ENCODE measurements at places on chromosomes 1 and 21.

DNA sequence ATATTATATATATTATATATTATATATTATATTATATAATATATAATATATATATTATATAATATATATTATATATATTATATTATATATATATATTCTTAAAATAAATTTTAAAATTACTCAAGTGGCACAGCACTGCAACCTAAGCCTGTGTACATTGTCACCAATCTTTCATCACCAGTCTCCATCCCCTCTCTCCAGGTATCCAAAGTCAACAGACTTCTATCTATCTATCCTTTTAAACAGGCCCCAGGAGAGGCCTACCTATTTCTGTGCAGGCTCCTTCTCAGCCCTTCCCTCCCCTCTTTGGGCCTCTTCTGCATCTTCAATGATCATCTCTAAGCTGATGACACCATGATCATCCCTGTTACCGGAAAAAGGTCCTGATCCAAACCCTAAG, 111.7 kb downstream of the RHOU start:
- no peak for DNase-seq

GRCh38 chr21:40556442-40556968, 290.5 kb downstream of the DSCAM start:
- DNase-seq, result no peak

GRCh38 chr1:219261454-219261853, 87.8 kb downstream of the LYPLAL1 start:
- DNase-seq, result no peak

- DNase-seq, result peak; percentile 83
Measured at GRCh38 chr1:1959840-1960479, 40.9 kb upstream of the TMEM52 start.

- DNase-seq, result no peak
Measured at GRCh38 chr1:172679000-172679772, 20.3 kb downstream of the FASLG start.

DNA sequence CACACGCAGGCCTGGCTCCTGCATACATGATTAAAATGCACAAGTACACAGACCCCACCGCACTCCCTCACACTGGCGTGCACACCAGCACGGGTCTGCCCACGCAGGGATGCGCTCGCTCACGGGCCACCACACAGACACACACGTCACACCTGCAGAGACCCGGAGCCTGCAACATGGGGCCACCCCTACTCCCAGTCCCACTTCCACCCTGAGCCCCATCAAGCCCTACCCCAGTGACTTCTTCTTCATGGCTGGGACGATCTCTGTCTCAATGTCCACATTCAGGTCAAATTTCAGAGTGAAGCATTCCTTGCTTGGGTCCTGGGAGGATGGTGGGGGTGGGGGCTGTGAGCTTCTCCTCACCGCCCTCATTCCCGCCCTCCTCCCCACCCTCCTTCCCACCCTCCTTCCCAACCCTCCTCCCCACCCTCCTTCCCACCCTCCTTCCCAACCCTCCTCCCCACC, 8.9 kb upstream of the TNFRSF25 start:
- DNase-seq, result no peak

GRCh38 chr1:65344171-65344814, 35.0 kb downstream of the DNAJC6 start:
- DNase-seq, result no peak

DNA sequence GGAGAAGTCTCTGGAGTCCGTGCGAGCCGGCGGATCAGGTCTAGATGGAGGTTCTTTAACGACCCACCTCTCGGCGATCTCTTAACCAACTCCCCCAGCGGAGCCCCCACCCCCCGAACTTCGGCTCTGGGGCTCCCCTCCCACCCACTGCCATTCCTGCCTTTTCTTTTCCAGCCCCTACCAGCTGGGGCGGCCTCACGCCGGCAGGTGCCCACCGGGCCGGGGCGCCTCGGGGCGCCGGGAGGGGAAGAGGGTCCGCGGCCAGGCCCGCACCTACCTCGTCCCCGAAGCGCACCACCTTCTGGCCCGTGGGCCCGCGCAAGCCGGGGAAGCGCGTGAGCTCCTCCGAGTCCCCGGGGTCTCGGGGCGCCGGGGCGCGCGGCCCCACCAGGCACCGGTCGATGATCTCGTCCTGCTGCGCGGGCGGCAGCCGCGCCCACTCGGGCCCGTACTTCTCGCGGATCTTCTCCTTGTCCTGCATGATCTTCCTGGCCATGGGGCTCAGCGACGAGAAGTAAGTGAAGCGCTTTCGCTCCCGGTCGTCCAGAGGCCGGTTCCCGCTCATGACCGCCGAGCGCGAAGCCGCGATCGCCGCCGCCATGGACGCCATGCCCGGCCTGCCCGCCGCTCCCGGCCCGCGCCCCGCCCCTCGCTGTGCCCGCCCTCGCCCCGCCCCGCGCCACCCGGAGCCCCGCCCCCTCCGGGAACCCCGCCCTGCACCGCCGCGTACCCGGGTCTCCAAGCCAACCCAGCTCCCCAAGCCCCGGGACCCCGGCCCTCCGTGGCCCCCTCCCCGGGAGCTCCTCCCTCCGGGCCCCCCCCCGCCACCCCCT, at the start of gene C1orf198:
Gene C1orf198 (minus strand): TSS at position 619 of the 833 bp plus-strand sequence. CDS start 9 bp downstream, at position 610.
- peak; percentile 91 for DNase-seq

DNA sequence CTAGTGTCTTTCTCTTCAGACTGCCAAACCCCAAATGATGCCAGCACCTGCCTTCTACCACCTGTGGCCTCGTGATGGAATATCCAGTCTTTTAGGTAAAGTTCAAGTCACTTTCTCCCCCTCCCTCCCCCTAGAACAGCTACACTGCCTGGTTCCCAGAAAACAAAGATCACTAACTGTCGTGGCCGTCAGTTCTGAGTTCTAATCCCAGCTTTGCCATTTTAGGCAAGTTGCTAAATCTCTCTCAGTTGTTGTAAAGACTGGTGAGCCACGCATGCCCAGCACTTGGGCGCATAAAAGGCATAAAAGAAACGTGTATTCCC, 648 bp upstream of the TRAPPC3 start:
- no peak for DNase-seq

GRCh38 chr1:45344499-45344898, 4.3 kb upstream of the MUTYH start:
- DNase-seq, result no peak

- no peak for DNase-seq
Measured at GRCh38 chr21:31663584-31664249, 4.2 kb downstream of the SOD1 start.

DNA sequence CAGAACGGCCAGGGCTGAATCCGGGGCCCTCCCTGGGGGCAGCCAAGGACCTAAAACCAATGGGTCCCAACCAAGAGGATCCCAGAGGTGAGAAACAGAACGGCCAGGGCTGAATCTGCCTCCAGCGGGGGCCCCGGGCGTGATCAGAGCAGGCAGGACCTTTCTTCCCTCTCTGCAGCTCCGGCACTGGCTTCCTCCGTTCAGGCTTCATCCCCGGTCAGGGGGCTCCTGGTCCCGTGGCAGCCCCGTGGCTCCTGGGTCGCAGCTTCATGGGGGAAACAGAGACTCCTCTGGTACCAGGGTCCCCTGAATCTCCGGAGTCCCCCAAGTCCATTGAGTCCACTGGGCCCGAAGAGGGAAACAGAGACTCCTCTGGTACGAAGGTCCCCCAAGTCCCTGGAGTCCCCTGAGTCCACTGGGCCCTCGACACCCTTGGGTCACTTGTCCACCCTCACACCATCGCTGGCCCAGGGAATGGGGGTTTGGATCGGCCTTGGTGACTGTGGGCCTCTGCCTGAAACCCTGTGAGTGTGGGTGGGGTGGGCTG, 60.1 kb downstream of the PRKCZ start:
- no peak for DNase-seq

DNA sequence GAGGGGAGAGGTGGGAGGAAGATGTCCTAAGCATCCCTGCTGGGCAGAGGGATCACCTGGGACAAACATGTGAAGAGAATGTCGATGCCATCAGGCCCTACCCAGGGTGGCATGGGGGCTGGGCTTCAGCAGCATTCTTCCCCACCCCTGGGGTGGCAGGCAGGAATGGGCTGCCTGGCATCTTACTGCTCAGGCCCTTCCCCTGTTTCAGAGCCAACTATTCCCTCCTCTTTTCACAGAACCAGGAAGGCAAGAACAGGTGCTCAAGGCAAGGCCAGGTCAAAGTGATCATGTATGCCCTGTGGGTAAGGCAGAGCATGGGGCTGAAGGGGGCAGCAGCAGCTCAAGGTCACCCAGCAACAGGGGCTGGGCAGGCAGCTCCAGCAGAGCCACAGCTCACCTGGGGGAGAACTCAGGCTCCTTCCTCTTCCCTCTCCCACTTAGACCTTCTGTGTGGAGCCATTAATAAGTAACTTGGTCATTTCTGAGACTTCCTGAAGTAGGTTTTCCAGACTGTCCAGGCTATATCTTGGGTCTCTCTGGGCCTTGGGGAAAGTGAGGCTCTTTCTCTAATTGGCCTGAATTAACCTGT, 56.4 kb downstream of the ELK4 start:
- DNase-seq, result no peak

GRCh38 chr1:2382621-2383361, 8.6 kb downstream of the MORN1 start:
- DNase-seq, result peak; percentile 50

- DNase-seq, result no peak
Measured at GRCh38 chr1:211610779-211611556, 32.0 kb upstream of the SLC30A1 start.

DNA sequence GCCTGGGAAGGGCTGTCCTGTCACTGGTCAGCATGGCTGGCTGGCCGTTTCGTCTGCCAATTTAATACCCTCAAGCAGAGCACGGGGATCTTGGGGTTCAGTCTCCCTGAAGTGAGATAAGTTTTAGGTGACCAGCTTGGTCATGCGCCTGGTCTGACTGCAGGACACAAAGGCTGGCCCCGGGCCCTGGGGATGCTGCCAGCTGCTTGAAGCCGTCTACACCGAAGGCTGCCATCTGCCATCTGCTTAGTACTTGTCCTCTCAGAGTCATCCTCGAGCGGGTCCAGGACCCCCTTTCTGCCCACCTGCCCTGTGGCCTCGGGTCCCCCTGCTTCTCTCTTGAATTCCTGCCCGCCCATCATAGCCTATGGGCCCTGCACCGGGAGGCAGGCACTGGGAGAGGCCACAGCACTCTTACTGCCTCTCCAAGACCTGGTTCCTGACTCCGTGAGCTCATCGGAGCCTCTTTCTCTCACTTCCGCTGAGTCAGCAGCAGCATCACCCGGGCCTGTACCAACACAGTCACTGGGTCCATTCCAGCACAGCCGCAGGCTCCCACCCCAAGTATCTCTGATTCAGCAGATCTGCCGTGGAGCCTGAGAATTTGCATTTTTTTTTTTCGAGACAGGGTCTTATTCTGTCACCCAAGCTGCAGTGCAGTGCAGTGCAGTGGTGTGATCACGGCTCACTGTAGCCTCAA, 7.0 kb downstream of the FBLIM1 start:
- DNase-seq, result no peak

DNA sequence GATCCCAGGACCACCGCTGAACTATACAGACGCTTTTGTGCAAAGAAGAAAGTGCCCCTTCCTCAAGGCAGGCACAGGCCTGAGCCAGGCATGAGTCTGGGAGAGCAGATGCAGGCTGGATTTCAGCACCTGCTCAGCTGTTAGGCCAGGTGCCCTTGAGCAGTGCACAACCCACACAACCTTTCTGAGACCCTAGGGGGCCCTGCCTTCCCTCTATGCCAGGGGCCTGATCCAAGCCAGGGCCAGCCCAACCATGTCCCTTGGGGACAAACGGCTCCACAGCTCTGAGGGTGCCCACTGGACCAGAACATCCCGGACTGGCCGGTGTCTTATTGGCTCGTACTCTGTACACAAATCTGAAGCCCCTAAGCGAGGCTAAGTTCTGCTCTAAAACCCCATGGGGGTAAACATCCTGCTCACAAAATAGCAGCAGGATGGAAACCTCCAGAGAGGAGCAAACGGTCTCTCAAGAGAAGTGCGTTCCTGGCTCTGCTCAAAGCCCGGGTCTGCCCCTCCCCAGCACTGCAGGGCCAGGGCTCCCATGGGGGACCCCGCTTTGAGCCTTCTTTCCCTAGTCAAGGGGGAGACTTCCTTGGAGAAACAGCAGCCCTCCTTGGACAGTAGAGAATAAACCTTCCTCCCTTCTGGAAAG, 275.1 kb downstream of the NPHP4 start:
- no peak for DNase-seq

GRCh38 chr1:226957714-226958113, 17.6 kb downstream of the COQ8A start:
- no peak for DNase-seq

DNA sequence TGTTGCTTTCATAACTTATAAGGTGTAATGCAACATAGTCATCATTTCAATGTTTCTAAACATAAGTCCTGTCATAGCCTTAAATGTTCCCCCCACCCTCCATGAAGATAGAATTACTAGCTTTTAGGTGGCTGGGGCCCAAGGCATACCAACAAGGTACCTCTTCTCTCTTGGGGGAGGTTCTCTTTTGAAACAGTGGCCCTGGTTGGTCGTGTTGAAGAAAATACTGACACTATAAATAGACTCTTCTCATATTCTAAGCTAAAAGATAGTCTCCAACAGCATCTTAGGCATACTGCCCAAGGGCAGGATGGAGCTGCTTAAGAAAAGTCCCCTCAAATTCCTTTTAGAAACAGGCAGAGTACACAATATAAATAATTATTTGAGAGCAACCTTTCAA, 255.0 kb downstream of the FAF1 start:
- DNase-seq, result no peak

DNA sequence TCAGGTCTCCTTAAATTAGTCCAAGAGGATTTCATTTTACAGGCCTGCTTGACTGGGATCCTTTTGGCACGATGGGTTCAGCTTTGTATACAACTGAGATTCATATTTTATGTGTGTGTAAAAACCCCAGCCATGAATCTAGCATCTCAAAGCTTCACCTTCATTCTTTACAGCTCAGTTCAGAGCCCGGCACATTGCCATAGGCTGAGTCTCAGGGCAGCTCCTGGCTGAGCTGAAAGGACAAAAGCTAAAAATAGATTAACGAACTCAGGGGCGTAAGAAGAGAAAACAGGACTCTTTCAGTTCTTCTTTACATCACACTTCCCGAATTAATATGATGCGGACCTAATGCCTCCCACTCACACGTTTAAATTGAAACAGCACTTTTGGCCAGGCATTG, 262.8 kb upstream of the PBX1 start:
- no peak for DNase-seq

- DNase-seq, result no peak
Measured at GRCh38 chr1:63363014-63363413, 4.4 kb upstream of the ALG6 start.

DNA sequence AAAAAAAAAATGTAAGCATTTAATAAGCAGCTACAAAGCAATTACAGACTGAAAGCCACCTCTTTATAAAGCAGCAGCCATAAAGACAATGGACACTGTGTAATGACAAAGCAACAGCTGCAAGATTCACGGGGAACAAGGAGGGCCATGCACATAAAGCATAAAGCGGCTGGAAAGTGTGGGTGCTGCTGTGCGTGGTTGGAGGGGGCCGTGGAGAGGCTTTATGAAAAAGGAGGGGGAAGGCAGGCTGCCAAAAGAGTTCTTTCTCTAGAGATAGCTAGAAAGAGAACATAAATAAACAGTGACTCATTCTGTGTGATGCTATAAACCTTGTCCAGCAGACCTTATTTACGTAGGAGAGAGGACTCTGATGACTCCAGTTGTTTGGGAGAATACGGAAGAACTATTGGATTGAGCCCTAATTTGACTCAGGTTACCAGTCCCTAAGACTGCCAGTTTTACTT, 49.3 kb downstream of the ADAMTS1 start:
- DNase-seq, result no peak

All from activated T-cell treated with anti-CD3 and anti-CD28 coated beads, Interleukin-2, amount 50 U/mL, for 24 hours (primary cell).